ENCODE measurements at places on chromosomes 16 and 17.

- DNase-seq: no peak
Observed at GRCh38 chr17:17422641-17423040, 54.2 kb upstream of the MED9 start.

DNA sequence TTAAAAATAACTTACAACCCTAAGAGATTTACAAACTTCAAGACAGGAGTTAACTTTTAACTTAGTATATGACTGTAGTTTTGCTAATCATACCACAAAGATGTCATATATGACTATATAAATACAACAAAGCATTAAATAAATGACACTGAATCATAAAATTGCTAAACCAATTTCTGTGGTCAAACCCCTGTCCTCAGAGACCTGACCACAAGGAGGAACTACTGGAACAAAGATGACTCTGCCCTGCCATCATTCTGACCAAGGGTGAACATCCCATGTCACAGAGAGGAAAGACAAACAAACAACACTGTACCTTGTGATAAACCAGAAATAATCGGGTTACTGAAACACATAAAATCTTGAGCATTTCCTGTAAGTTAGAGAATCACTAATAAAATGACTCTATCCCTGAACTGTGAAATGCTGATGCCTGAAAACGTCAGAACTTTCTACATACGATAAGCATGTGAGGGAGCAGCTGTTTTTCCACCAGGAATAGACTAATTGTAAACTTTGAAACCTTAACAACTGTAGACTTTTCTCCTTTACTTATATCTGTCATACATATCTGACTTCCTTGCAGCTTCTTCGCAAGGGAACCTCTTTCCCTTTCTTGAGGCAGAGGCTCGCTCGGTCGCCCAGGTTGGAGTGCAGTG, 47.9 kb downstream of the WDR59 start:
- DNase-seq: peak; percentile 95

DNA sequence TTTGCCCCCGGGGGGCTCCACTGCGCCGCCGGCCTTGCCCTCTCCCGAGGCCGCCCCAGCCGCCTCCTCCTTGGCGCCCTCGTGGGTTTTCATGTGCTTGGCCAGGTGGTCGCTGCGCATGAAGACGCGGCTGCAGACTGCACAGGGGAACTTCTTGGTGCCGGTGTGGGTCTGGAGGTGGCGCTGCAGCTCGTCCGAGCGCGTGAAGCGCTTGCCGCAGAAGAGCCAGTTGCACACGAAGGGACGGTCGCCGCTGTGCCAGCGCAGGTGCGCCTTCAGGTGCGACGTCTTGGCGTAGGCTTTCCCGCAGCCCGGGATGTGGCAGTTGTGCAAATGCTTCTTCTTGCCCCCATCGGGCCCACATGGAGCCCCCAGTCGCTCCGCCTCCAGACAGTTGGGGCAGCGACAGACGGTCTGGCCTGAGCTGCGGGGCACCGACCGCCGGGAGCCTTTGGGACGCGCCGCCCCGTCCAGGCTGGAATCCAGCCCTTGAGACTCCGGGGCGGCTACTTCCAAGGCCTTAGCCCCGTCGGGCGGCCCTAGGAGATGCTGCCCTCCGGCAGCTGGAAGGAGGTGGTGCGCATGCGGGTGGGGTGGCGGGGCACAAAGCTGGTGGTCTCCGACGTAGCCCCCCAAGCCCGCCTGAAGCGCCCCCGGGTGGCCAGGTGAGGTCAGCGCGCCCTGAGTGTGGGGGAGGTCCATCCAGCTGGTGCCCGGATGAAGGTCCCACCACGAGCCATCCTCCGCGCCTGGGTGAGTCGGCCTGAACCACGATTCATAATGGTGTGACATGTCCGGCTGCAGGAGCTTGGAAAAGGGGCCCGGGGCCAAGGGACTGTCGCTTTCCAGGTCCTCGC, 3.4 kb downstream of the SP6 start:
- DNase-seq: no peak

DNA sequence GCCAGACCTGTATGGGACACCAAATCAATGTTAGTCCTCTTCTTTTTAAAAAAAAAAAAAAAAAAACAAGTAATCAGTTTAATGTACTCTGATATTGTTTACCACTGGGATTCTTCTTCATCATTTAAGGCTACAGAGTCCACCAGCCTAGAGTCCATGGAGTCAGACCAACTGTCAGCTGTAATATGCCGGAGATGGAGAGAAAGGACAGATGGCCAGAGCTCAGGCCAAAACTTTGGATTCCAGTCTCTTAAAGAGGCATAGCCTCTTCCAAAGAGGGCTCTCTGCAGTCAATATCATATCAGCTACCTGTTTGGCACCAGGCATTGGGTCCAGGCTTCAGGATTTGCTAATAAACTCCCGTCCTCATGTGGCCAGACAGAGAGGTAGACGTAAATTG, 469.6 kb upstream of the HSBP1 start:
- no peak for DNase-seq

GRCh38 chr16:56479469-56479868, 28.1 kb downstream of the OGFOD1 start:
- no peak for DNase-seq

DNA sequence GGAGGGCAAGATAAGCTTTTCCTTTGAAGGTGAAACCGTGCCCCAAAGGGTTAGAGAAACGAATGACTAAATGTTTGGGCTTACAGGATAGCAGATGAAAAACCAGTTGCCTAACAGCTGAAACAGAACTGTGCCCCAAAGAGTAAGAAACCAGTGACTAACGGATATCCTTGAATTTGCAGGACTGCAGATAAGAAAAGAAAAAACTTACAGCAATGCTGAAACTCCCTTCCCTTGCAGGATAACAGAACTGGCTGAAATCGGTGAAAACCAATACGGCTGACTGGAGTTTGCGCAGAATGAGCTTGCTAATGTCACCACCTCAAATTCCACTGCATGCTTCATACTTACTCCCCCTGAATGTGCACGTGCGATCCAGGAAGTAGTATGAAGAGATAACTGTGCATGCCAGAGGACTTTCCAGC, 175.2 kb upstream of the NLRP1 start:
- DNase-seq: no peak

DNA sequence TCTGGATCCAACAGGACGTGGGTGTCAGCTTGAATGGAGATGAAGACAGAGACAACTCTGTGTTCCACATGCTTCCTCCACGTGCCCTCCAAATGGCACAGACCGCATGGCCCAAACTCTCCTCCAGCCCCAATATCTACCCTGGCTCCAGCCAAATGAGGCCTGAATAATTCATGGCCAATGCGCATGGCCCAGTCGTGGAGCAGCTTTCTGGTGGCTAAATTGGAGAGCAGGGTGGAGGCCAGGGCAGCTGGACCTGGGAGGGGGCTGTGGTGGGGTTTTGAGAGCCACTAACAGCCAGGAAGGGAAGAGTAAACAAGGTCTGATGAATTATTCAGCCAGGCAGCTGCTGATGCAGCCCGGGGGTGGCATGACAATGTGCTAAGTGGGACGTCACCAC, 96.7 kb upstream of the TMEM132E start:
- no peak for DNase-seq

- no peak for DNase-seq
Observed at GRCh38 chr17:64214950-64215349, 48.1 kb downstream of the TEX2 start.

DNA sequence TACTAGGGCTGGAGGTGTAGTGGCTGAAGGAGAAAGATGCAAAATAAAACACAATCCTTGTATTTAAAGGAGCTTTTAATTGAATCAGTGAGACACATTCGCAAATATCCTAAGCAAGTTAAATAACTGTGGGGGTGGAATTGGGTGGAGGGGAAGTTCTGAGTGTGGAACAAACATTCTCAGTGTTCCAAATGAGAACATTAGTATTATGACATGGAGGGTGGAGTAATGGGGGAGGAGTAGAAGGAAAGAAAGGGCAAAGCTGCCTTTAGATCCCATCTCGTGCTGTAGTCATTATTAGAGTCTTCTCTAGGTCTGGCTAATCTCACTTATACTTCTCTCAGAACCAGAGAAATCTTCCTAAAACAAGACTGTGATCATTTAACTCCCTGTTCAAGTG, 169.7 kb downstream of the ANKFN1 start:
- no peak for DNase-seq

DNA sequence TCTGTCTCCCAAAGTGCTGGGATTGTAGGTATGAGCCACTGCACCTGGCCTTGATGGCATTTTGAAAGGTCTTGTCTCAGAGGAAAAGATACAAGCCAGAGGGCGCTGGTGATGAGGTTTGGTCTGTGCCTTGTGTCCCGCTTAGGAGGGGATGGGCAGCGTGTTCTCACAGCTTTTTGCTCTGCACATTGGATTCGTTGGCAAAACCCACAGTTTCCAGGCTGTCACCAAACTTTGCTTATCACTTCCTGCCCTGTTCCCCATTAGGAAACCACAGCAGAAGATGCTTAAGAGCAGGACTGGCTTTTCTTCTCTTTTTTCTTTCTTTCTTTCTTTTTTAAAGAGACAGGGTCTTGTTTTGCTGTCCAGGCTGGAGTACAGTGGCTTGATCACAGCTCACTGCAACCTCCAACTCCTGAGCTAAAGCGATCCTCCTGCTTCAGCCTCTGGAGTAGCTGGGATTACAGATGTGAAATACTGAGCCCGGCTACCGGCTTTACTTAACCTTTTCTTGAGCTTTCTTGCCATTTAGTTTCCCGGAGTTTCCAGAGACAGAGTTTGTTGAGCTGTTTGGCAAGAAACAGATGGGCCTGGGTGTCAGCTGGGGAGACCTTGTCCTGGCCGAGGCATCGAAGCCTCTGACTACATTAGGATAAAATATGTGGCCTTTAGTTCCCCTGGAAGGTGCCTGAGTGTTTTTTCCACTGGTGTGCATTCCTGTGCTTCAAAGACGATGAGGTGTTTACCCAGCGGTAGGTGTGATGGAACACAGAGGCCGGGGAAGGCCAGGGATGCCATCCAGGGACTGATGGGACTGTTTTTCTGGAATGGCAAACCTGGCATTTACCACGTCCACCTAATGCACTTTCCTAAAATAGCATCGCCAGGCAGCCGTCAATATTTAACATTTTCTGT, 112.9 kb downstream of the ABCC1 start:
- DNase-seq: no peak

GRCh38 chr17:1555651-1556471, 6.7 kb downstream of the PITPNA start:
- DNase-seq: no peak
